NCI-H1436 treated with DMSO at 0.1 percent for 48 hours (cell line): ENCODE measurements at places on chromosomes 12 and 14.

GRCh38 chr12:32864731-32865130, 31.8 kb downstream of the PKP2 start:
- DNase-seq = no peak

DNA sequence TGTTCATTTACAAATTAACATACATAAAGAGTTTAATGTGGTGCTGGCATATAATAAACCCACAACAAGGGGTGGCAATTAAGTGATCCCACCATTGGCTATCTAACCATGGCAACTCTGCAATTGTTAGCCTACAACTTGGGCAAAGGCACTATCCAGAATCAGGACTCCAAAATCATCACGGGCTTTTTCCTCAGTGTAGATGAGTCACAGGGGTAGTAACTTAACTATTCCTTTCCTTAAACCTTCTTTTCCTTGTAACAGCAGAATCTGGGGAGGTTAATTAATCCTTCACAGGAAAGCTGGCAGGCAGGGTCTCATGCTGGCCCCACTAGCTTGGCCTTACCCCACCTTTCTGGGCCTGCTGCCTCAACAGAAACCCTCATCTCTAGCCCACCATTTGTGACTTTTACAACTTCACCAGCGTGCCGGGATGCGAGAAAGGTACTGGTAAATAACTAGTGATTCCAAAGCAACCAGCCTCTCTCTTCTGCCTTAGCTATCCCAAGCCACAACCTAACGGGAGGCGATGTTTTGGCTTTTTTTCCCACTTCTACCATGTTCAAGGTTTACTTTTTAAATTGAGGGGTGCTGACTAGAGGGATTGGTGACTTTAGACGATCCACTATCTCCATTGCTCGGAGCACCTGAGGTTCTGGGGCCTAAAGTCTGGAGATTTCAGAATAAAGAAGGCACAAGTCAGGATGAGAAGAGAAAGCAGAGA, 744 bp downstream of the ATP5MC2 start:
- DNase-seq = no peak

DNA sequence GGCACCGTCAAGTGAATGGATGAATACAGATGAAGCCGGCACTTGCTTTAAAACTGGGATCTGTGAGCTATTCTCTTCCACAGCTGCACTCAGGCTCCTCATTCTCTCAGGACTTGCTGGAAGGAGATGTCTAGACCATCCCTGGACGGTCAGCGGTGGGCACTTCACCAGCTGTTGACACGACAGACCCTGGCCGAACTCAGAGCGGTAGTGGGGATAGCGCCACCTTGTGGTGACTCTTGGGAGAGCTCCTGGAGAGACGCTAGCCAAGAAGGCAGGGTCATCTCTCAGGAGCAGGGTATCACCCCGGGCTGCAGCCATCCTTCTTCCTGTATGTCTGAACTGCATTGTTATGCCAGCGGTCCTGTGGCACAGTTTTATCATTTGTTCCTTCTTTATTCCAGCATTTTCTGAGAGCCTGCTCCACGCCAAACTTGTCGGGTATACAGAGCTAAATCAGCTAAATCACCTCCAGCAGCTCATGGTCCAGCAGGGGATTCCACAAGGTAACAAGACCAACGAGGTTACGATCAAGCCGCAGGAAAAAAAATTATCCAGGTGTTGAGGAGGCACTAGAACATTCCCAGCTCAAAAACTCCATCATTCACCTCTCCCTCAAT, 10.0 kb downstream of the WNT1 start:
- DNase-seq = no peak

GRCh38 chr14:102262929-102263462, 42.0 kb downstream of the MOK start:
- DNase-seq = peak; percentile 27

- DNase-seq = no peak
These were observed 83.2 kb downstream of the PAH start for GRCh38 chr12:102833687-102834441.

DNA sequence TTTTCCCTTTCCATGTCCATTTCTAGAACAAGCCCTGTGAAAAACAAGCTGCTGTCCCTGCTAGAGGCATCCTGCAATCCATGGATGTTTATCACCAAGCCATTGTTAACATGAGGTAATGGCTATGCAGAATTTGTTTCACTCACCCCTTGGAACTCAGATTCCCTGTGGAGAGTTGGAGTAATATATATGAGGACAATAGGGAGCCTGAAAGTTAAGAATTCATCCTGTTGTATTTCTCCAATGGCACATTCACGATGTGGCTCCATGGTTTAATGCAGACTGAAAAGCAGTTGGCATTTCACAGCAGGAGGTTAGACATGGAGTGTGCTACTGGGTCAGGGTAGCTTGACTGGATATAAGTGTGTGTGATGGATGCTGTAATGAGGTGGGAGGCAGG, 32.4 kb downstream of the GPR65 start:
- DNase-seq = no peak

DNA sequence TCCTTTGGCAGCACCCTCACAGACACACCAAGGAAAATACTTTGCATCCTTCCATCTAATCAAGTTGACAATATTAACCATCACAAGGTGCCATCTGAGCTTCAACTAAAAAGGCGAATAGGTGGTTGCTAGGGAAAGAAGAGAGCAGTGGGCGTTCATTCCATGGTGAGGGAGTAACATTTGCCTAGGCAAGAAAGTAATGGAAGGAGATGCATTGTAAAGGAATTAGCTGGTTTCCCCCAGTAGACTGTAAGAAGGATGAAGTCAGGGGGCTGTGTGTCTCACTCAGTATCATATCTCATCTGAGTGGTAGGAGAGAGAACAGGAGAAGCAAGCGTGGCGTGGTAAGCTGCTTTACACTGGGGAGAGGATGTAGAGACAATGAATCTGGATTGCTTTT, 34.7 kb downstream of the AKAP6 start:
- DNase-seq = no peak

DNA sequence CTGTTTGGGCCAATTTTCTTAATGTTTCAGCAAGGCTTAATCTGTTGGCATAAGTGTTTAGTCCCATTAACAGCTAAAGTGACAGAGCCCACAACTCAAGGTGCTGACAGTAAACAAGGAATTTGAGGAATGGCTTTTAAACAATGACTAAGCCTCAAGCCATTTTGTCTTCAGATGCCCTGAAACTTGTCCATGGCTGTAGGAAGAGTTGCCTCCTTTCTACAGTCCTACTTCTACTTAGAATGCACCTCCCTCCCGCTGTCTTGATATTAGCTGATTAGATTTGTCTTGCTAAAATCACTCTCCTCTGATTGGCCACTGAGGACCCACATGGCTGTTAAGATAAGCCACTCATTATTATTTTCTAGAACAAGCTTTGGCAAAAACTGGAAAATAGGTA, 188.4 kb upstream of the OTX2 start:
- no peak for DNase-seq

DNA sequence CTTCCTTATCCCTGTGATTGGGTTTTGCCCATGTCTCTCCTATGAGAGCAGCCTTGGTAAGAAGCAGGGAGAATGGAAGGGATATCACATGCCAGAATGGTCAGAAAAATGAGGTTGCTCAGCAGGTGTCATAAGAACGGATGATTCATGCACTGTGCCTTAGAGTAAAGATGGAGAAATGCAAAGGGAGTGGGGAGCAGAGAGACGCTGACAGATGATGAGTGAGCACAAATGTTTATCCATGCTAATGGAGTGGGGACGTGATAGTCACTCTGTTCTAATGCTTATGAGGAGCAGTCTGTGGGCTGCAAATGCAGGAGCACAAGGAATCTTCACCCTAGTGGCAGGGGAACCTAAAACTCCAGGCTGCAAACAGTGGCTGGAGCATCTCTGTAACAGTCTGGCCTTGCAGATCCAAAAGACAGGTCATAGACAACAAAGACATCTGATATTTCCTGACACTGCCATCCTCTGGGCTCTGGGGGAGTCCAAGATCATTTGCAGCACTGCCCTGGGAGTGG, 243.2 kb downstream of the CACNA1C start:
- DNase-seq = no peak

- DNase-seq = no peak
These were observed 18.7 kb downstream of the RASAL1 start for GRCh38 chr12:113116875-113117274.

- DNase-seq = no peak
These were observed 16.1 kb upstream of the GRIP1 start for GRCh38 chr12:66694666-66695613.

- DNase-seq = no peak
These were observed 70.3 kb downstream of the STAB2 start for GRCh38 chr12:103657331-103657730.

- DNase-seq = no peak
These were observed 6.5 kb upstream of the AK7 start for GRCh38 chr14:96385385-96385784.

GRCh38 chr14:20415782-20416206, 2.5 kb upstream of the TEP1 start:
- DNase-seq = no peak

DNA sequence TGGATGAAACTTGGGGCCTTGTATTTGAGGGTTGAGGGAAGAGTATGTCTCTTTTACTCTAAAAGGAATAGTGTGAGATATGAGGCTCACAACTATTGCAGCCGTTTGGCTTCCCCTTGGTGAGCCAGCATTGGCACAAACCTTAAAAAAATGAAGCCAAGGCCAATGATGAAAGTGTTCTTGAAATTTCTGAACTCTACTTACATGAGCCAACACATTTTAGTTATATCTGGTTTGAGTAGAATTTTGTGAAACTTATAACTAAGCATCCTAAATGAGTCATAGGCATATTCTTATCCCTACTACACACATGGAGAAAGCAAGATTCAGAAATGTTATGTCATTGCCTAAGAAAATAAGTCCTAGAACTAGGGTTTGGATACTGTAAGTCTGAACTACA, 55.3 kb upstream of the ACSS3 start:
- no peak for DNase-seq

DNA sequence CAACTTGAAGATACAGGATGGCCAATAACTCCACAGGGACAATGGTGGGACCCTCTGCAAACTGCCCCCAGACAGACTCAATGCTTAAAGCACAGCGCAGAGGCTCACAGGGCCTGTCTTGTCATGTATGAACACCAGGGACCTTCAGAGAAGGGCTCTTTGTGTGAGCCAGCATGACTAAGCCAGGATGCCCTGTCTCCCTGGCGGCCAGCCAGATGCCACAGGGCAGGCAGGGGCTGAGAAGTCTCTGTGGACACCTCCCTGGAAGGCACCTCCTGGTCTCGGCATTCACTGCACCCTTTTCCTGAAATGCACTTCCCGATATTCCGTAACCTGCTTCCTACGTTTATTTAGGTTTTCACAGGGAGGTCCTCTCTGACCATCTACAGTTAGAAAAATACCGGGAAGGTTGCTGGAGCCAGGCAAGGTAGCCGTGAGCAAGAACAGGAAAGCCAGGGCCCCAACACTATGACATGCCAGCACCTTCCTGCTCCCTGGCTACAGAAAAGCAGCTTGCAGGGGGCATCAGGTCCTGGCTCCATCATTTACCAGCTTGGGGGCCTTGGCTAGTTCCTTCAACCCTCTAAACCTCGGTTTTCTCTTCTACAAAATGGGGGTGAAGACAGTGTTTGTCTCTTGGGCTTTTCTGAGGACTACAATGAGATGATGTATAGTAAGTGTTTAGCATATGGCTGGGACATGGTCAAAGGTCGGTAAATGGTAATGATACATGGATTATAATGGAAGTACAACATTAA, 65.0 kb downstream of the PITPNM2 start:
- peak; percentile 13 for DNase-seq

DNA sequence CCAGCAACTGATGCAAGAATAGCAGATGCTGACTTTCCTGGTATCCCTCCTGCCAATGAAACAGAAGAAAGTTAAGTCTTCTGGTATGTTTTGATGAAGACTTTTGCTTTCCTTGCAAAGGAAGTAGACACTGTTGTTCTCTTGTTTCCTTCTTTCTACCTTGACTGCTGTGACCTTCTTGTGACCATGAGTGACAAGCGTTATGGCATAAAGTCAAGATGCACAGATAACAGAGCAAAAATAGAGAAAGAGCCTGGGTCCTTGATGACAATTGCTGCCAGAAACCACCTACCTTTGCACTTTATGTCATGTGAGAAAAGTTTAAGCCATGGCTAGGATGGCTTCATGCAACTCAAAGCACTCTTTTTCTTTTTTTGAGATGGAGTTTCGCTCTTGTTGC, 49.2 kb upstream of the LTA4H start:
- DNase-seq = no peak

DNA sequence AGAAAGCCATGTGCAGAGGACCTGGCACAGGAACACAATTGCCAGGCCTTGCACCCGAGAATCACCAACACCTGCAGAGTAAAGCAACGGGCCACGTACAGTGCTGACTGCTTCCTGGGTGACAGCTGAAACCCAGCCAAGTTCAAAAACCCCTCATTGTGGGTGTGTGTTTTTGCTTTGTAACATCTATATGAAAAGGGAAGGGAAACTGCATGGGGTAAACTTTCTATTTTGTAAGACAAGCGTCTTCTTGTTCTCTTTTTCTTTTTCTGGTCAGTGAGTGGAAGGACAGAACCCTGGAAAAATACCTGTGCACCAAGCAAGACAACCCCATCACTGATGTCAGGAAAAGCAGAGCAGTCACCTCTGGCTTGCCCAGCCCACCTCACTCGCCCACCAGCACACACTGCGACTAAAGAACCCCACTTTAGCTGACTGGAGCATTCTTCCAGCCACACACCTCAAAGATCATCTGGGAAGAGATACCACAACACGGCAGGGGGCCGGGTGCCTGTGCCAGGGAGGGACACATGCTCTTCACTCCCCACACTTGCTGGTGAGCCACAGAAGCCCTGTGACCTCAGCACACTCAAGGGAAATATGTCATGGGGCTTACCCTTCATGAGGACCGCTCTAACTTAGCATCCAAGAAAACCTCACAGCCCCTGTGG, 172.3 kb downstream of the NDUFA12 start:
- no peak for DNase-seq

- no peak for DNase-seq
These were observed 26.8 kb upstream of the TOMM20L start for GRCh38 chr14:58368956-58369355.

- no peak for DNase-seq
These were observed 158.0 kb downstream of the PIK3C2G start for GRCh38 chr12:18419311-18419710.

GRCh38 chr12:3604748-3605586, 114.0 kb downstream of the PRMT8 start:
- no peak for DNase-seq

DNA sequence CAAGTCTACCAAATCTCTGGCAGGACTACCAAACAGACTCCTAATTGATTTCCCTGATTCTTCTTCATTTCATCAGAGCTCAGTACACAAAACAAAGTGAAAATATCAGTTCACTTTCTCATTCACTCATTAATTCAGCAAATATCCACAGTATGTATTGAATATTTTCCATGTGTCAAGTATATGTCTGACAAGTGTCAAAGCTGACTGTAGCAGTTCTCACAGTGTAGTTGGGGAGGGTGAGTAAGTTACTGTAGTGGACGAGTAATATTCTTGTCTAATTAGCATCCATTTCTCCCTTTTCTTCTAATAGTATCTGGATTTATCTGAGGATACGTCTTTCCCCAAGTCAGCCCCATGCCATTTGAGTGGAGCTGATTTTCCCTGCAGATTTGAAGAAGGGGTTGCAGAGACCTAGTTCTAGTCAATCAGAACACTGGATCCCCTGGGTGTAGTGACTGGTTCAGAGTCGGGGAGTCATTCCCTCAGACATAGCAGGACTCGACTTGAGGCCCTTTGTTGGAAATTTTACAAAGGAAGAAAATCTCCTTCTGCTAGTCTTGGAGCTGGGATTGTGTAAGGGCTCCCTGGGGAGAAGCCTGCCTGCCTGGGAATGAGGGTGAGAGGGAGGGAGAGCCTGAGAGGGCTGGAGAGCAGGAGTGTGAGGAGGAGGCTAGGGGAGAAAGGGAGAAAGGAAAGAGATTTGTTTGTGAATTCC, 51.4 kb downstream of the GRIP1 start:
- no peak for DNase-seq

GRCh38 chr14:50044042-50044651, 72.2 kb downstream of the VCPKMT start:
- DNase-seq = no peak
